Fibroblast of skin of abdomen (primary cell): ENCODE measurements at places on chromosomes 2 and 18.
A peak's percentile ranks its signal among the peaks of the same experiment; 100 is the strongest.

GRCh38 chr2:39491653-39492052, 54.6 kb upstream of the MAP4K3 start:
- DNase-seq, result no peak

GRCh38 chr2:6074089-6074643, 382.0 kb downstream of the SOX11 start:
- DNase-seq, result no peak

- peak; percentile 27 for DNase-seq
Observed at GRCh38 chr2:61537277-61537949, 743 bp downstream of the XPO1 start.

DNA sequence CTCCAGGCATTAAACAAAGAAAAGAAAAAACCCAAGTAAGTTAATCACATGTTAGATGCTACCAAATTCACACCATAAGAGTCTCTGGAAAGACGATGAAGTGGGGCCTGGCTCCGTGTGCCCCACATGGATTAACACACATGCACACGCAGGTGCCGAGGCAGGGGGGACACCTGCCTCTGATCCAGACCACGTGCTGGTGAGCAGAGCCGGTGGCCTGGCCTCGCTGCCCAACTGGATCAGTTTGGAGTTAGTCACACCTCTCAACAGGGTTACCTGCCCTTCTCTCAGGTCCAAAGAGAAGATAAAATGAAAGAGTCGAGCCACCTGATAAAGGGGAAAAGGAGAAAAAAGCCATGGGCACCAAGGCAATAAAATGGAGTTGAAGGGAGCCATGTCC, 40.5 kb downstream of the MRPL35 start:
- DNase-seq, result no peak

GRCh38 chr2:222912117-222912516, 51.3 kb downstream of the ACSL3 start:
- peak; percentile 74 for DNase-seq

DNA sequence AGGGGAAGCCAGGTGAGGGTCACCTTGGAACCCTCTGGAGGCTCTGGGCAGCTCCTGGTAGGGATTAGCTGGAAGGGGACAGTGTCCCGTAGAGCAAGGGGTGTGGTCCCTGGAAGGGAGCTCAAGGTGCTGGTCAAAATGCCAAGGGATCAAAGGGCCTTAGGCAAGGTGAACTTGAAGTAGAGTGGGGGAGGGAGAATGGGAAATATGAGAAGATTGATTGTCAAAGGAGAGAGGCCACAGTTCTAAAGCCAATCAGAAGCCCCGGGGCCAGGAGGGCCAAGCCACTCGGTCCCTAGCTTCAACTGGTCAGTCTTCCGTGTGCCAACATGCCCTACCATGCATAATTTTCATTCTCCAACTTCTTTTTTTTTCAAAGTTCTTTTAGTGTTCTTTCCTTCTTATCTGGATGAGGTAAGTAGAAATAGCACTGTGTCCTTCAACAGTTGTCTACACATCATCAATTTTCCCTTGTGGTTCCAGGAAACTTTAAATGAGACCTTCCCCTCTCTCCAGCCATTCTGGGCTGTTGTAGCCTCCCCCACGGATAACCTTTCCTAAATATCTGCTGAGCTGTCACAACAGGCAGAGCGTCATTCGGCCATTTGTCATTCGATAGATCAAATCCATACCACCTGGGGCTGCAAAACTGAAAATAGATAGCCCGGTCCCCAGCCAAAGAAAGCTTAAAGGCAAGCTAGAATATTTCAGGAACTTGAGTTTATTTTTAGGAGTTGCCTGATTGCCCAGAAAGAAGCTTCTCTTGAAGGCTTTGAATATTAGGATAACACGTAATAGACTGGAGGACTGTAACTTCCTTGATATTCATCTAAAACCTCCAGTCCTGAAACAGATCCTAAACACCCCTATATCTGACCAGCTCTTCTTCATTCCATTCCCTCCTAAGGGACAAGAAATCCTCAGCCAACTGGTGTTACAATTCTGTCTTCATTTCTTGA, 83.3 kb downstream of the ALPK2 start:
- DNase-seq, result no peak

DNA sequence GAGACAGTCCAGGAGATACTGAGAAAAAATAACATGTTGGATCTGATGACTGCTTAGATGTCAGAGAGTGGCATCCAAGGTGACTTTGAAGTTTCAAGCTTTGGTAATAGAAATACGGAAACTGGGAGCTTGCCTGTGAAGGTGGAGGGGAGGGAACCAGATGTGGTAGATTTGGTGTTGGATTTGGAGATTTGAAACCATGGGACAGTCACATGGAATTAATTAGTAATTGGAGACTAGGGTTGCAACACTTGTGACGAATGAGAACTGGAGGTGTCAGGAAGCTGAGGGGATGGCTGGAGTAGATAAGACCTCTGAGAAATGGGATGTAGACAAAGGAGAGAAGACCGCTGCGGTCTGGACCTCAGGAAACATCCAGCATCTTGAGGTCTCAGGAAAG, 46.7 kb downstream of the RPL37A start:
- DNase-seq, result peak; percentile 81

GRCh38 chr2:236169741-236170589, 1.8 kb upstream of the GBX2 start:
- DNase-seq, result no peak

DNA sequence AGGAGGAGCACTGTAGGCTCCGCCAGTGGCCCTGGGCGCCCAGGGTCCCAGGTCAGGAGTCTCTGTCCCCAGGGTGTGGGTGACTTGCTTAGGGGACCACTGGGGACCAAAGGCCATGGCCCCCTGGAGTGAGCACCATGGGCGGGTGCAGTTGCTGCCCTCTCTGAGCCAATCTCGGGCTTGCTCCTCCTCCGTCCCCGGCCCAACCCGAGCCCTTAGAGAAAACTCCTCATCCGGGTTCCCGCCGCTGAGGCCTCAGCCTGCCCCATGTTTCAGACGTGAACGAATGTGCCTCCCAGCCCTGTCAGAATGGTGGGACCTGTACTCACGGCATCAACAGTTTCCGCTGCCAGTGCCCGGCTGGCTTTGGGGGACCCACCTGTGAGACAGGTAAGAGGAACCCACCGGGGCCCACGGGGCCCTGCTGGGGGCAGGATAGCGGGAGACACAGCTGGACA, 38.6 kb downstream of the SNED1 start:
- no peak for DNase-seq

DNA sequence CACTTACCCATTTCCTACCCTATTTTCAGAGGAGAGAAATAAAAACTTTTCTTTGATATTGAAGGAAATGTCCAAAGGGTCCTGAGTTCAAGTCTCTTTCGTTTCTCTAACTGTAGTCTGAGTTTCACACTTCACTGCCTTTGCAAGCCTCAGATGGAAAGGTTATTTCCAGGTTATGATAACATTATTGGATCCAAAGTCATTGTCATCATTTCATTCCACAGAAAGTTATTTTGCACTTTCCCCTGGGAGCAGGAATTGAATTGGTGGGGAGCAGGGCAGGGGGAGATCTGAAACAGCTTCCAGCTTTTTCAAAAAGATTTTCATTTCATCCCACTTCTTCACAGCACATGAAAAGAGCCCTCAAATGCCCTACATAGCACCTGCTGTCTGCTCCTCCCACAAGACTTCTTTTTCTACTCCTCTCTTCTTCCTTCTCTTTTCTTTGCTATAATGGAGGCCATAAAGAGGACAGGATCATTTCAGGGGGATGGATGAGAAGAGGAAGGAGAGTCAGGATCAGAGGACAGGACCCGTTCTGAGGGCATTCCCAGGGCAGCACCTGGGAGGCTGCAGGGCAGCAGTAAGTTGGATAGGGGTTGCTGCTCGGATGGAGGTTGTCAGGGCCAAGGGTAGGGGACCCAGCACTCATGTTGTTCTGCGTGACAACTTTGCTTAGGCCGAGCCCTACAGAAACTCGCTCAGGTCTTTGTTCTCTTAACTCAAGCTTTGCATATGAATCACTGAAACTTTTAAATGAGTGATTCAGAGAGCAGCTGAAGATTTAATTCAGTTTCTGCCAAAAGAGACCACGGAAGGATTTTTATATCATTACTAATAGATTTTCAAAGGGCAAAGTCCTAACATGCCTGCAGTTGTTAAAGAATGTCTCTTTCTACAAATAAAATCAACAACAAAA, 11.4 kb upstream of the GALNT5 start:
- DNase-seq, result peak; percentile 94

DNA sequence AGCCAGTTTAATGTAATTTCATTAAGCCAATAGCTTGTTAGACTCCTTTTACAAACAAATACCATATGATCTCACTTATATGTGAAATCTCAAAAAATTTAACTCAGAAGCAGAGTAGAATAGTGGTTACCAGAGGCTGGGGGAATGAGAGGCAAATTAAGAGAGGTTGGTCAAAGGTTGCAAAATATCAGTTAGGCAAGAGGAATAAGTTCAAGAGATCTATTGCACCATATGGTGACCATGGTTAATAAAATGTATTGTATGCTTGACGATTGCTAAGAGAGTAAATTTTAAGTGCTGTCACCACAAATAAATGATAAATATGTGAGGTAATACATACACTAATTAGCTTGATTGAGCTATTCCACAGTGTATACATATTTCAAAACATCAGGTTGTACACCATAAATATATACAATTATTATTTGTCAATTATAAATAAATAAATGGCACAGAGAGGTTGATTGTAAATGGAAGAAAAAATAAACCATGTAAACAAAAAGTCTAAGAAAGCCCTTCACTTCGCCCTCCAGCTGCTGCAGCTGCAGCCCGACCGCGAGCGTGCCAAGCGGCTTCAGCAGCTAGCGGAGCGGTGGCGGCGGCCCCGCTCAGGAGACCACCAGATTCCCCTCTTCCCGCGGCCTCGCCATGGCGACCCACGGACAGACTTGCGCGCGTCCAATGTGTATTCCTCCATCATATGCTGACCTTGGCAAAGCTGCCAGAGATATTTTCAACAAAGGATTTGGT, 23.0 kb upstream of the ACTR2 start:
- peak; percentile 10 for DNase-seq
